ENCODE measurements at places on chromosomes 4 and X.

- no peak for DNase-seq
Measured at GRCh38 chrX:73922856-73923455, 360.0 kb downstream of the CHIC1 start.

- DNase-seq: no peak
Measured at GRCh38 chrX:153411255-153411987, at the start of gene ZFP92. Gene ZFP92, plus strand, starts transcription at chrX:153411472. Its CDS starts 6,851 bp downstream, at chrX:153418323.

- DNase-seq: no peak
Measured at GRCh38 chr4:107035819-107036583, at the start of gene DKK2. Gene DKK2, minus strand, starts transcription at chr4:107036313. Its CDS starts 722 bp downstream, at chr4:107035591.

- DNase-seq: no peak
Measured at GRCh38 chr4:146346276-146346675, 131.9 kb downstream of the REELD1 start.

GRCh38 chr4:21697583-21697982 is 251.0 kb downstream of the KCNIP4 start:
- no peak for DNase-seq

DNA sequence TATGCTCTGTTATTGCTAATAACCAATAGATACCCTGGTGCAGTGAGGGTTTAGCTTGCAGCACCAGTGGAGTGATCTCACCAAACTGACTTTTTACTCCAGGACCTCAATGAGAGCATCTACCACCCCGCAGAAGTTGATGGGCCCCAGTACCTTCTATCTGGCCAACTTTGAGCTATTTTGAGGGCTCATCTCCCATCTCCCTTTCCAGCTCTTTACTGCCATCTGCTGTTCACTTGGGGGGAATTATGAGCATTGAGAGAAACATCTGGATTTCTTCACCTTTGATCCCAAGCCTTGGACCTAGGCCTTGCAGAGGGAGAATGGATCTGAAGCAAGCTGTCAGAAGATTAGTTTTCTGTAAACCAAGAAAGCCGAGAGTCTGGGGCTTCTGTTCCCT is 143.6 kb downstream of the TMEM164 start:
- no peak for DNase-seq

DNA sequence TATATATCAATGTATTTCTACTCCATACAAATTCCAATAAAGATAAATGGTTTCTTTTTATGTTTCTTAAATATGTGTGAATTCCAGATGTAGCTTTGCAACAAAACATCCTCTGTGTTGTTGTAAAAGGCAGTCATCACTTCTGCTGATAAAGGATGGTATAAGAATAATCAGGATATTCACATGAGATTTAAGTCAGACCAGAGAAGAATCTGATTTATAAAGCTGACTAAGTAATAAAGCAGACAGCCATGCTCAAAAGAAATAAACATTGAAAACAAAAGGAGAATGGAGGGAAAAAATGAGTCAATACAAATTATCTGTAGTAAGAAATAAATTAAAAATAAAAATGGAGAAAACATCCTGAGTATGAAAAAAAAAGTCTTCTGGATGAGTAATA is 27.0 kb upstream of the SLC7A11 start:
- DNase-seq: no peak

DNA sequence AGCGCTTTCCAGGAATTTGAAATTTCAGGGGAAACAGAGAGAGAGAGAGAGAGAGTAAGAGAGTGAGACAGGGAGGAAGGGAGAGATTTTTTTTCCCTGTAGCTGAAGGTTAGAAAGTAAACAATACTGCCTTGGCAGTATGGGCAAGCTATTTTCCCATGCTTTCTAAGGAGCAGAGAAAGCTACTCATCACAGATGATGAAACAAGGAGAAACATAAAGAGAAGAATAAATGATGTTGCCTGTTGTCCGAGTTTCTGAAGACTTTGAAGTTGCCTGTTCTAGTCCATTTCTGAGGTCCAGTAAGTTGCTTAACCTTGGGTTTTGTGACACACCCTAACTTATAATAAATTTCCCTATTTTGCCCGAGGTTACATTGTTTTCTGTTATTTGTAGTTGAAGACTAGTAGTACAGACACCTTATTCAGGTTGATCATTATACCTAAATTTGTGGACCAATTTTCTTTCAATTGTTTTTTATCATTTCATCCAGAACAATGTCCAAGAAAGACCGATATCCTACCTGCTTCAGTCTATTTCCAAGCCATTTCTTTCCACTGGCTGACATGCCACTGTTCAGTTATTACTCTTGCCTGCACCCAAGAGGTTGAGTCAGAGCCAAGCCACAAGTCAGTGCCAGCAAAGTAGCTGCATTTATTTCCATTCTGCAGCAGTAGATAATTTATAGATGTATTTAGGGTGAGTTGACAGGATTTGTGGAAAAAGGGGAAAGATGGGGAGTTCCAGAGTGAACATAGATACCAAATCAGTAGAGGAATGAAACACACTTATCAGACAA is 49.7 kb upstream of the SLC16A2 start:
- no peak for DNase-seq

DNA sequence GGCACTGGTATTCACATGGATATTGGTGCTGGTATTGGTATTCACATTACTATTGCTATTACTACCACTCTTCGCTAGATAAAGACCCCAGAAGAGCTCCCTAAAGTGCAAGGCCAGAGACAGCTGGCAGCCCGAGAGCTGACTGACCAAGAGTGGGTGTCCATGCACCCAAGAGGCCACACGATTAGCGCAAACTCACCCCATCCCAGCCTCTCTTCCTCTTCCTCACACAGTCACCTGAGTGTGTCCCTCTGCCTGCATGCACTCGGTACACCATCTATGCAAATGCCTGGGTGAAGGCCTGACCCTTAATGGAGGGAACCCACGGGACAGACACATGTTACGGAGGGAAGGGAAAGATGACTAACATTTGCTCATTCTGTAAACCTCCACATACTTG is 86.7 kb downstream of the HAUS3 start:
- no peak for DNase-seq

GRCh38 chr4:119663160-119663788 is 34.7 kb upstream of the PDE5A start:
- no peak for DNase-seq

DNA sequence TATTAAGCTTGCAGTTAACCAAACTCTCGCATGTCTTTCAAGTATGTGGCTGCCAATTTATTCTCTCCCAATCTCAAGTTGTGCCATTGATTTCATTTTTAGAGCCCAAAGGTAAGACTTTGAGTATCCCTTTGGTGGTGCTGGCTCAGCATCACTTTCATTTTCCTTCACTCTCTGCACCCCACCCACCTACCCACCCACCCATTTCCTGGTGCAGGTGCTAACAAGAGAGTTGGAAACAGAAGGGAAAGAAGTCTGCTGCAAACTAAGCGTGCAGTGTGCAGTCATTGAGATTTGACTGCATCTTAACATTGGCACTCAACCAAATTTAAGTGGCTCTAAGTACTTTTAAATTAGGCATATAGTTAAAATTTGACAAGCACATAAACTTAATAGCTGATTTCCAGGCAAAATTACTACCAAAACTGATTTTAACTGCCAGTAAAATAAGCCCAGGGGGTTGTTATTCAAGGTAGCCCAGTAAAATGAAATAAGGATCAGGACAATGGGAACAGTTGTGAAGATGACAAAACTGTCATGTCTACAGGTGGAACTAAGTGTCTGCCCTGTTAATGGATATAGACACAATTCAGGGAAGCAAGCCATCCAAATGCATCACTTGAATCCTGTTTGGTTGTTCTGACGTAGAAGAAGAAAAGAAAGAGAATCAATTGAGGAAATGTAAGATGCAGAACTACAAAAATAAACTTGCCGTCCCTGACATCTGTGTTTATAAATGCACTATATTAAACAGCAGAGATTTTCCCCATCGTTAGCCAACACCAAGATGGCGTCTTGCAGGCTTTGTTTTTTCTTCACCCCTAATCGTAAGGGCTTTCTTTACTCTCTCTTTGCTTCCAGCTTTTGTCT is 184.2 kb downstream of the KDR start:
- no peak for DNase-seq

DNA sequence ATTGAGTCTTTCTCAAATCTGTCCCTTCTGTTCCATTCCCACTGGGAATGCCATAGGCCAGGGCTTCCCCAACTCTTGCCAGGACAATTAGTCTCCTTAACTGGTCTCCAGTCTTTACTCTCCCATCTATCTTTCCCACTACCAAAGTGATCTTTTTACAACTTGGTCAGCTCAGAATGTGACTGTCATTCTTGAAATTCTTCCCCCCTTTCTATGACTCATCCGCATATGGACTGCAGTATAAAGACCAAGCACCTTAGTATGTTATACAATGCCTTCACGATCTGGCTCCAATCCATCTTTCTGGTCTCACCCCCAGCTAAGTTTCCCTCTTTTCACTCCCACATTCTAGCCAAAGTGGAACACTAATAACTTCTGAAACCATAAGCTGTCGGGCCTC is 383.8 kb downstream of the OPHN1 start:
- DNase-seq: no peak

- DNase-seq: no peak
Measured at GRCh38 chr4:119010909-119011606, 122.4 kb downstream of the SYNPO2 start.

- no peak for DNase-seq
Measured at GRCh38 chr4:27930976-27931375, 1070.3 kb downstream of the STIM2 start.

DNA sequence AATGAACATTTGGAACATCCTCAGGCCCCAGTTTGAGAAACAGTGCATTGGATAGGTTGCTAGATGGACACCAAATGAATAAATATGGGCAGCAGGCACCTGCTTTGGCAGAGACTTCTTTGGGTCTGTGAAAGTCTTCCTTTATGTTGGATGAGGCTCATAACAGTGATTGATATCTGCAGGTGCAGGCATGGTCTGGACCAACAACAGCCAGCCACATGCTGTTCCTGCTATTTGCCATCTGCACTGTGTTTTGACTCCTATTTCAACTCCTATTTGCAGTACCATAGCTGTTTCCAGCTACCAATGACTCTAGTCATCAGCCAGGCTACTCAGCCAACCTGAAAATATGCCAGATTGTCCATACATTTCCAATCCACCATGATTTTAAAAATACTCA is 60.9 kb downstream of the ANAPC4 start:
- no peak for DNase-seq

- no peak for DNase-seq
Measured at GRCh38 chr4:84167093-84167492, 332.0 kb downstream of the NKX6-1 start.

GRCh38 chrX:40175511-40176350 is 78.0 kb upstream of the BCOR start:
- DNase-seq: no peak

- DNase-seq: no peak
Measured at GRCh38 chr4:81565142-81565870, 93.6 kb upstream of the RASGEF1B start.

DNA sequence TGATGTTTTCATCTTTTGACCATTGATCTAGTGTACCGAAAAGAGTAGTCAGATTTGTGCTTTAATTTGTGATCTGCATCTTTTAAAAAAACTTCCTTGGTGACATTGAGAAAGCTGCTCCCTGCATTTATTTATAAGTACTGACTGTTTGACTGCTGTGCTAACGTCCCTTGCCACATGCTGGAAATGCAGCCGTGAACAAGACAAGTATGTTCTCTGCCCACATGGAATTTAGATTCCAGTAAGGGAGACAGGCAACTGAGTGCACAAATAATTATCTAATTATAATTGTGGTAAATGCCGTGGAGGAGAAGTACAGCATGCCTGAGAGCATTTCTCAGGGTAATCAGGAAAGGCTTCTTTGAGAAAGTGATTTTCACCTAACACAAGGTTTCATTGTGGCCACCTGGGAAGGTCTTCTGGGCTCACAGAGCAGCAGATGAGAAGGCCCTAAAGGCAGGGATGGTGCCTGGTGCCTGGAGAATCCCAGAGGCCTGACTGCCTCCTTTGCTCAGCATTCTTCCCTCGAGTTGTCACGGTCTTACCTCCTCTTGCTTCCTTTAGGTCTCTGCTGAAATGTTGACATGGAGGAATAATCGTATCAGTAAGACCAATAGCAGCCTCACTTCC is 55.8 kb downstream of the PTTG2 start:
- DNase-seq: no peak

- no peak for DNase-seq
Measured at GRCh38 chrX:119885554-119886428, 9.9 kb upstream of the AKAP14 start.

DNA sequence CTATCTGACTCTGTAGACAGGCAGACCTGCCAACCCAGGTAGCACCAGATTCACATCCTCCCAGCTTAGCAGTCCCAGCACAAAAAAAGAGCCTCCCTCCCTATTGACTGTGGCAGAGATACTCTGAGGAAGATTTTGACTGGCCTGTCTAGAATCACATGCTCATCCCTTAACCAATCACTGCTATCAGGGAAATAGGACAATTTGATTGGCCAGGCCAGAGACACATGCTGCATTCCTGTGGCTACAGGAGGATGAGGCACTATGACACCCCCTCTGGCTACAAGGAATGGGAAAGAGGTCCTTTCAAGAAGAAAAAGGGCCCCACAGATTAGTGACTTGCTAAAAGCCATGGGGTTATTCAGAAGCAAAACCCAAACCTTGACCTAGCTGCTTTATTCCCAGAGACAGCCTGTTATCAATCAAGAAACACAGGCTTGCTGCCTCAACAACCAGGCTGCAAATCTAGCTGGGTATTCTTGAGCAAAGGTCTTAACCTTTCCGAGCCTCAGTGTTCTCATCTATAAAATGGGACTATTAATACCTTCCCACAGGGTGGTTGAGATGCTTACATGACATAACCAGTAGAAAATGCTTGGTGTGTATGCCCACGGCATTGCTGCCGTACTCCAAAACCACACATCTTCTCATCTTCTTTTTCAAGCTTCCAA is 147.6 kb downstream of the BCOR start:
- no peak for DNase-seq
